NCI-H526 treated with DMSO at 0.1 percent for 48 hours (cell line): ENCODE measurements at places on chromosomes 12 and 14.

- DNase-seq = no peak
These were observed 231.1 kb upstream of the FKBP4 start for GRCh38 chr12:2563709-2564108.

- no peak for DNase-seq
These were observed 300.7 kb downstream of the ADGRD1 start for GRCh38 chr12:131254374-131254773.

DNA sequence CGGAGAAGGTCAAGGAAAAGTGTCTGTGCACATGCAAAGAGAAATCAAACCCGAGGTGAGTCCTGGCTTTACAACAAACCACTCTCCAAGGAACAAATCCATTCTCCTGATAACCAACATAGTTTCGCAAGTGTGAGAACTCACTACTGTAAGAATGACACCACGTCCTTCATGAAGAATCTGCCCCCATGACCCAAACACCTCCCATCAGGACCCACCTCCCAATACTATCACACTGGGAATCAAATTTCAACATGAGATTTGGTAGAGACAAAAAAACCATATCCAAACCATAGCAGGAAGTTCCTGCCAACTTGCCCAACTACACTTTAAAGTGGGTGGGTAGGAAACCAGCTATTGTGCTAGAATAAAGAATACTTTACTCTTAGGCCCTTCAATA, 2.4 kb upstream of the ERC1 start:
- no peak for DNase-seq

DNA sequence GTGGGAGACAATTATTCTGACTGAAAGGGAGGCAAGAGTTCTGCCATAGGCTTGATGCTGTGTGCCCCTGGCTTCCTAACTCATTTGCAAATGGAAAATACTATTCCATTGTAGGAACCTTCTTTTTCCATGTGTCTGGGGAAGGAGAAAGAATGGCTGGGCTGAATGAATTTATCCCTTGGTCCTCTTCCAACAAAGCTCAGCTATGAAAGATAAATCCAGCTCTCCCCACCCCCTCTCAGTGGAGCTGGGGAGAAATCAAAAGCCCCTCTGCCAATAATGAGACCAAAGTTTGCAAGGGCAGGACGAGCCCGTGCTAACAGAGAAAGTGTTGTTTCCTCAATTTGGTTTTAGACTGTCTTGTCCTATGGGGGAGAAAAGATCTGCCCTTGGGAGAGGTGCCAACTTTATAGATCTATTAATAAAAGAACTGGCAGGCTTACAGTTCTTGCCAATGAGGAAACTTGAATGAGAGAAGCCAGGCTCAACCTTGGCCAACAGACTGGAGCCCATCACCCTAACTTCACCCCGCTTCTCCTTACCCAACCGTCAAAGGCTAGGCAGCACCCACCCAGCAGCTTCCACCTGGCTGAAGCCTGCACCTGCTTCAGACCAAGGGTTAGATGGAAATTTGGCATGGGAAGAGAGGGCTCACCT, 8.9 kb upstream of the TCL1B start:
- DNase-seq = no peak

- no peak for DNase-seq
These were observed 132.8 kb downstream of the DACT1 start for GRCh38 chr14:58770491-58770982.

- DNase-seq = peak; percentile 33
These were observed 906 bp downstream of the MARK3 start for GRCh38 chr14:103385929-103386712.

DNA sequence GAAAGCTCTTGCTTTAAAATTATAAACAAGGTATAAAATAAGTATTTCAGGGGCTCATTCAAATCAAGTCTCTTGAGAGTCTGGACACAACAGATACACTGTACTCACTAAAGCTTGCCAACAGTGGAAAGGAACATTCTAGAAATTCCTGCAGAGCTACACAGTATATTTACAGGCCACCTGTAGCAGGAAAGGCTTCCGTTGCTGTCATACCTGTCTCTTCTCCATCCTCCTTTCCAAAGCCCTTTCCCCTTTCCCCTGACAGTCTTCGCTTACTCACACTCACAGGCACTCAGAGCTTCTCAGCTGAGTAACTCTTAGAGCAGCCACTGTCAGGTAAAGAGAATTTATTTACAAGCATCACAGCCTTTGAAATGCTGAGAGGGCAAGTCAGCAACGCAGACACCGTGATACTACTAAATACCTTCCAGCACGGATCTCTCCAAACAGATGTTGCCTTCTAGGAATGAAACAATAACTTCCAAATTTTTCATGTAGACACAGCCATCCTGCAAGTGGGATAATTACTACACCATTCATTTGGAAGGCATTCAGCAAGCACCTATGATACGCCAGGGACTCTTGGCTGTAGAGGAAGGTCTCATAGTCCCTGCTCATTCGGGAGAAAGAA, 167.9 kb downstream of the FOXN3 start:
- no peak for DNase-seq
